ENCODE measurements at places on chromosomes 6 and 20.

DNA sequence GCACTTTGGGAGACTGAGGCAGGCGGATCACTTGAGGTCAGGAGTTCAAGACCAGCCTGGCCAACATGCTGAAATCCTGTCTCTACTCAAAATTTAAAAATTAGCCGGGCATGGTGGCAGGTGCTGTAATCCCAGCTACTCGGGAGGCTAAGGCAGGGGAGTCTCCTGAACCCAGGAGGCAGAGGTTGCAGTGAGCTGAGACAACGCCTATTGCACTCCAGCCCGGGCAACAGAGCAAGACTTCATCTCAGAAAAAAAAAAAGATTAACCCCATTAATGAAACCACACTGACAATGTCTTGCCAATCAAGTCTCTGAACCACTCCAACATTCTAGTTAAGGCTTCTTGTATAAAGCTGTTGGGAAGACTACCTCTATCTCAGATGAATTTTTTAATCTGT lies 4.0 kb downstream of the PREP start:
- DNase-seq = no peak

GRCh38 chr6:168042426-168043192 lies 36.4 kb downstream of the FRMD1 start:
- DNase-seq = no peak

DNA sequence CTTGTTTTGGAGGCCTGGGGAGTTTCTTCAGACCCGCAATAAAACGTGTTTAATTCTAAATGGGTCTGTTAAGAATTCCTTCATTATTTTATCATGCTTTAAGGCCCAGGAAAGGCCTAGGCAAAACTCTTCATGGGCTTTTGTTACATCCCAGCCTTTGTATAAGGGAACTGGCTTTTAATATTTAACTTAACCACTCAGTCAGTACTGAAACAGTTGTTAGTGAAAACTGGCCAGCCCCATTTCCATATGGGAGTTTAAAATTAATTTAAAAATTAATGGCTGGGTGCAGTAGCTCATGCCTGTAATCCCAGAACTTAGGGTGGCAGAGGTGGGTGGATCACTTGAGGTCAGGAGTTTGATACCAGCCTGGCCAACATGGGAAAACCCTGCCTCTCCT lies 213.2 kb upstream of the FKBP1C start:
- DNase-seq = no peak

DNA sequence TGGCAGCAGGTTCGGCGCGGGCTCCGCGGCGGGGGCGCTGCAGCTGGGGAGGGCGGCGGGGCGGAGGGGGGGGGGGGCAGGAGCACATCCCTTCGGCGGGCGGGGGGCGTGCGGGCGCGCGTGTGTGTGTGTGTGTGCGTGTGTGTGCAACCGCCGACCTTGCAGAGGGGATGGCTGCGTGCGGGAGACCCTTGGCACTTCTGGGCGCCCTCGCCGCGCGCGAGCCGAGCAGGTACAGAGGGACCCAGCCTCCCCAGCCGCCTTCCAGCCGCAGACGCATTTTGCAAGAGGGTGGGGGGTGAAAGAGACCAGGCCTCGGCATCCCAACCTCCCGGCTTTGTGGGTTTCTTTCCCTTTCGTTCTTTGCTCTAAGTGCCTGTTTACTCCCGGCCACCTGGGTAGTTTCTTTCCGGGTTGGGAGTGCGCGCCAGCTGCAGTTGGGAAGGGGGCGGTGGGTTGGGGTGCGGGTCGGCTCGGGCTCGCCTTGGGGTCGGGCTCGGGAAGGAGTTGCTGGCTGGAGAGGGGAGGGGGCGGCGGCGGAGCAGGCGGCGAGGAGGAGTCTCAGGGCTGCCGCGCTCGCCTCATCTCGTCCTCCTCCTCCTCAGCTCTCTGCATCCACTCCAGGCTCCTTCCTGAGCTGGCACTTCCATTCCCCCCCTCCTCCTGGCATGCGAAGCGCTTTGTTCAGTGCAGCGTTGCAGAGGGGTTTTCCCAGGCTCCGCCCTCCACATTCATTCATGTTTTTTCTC lies 620 bp downstream of the HIVEP1 start:
- peak; percentile 94 for DNase-seq

DNA sequence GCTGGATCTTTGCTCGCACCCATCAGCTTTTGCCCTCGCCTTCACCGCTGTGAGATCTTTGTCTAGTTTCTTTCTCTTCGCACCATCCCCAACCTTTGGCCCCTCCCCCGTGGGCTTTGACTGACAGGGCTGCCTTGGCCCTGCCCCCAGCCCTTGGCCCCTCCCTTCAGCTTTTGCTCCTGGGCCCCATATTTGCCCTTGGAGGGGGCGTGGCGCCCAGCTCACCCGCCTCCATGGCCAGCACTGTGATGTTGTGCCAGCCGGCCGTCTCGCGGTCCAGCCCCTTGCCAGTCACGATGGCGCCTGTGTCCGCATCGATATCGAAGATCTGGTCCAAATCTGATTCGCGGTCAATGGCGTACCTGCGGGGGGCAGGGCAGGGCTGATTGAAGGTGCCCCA lies 81.1 kb downstream of the CD40 start:
- DNase-seq = no peak

GRCh38 chr6:11043961-11044711 lies at the start of gene ELOVL2:
Gene ELOVL2 (minus strand): TSS chr6:11044305. CDS start chr6:11044230, 75 bp downstream.
- DNase-seq = peak; percentile 12

GRCh38 chr6:17156966-17157365 lies 55.1 kb downstream of the STMND1 start:
- no peak for DNase-seq

- DNase-seq = no peak
Observed at GRCh38 chr6:19934996-19935591, 97.9 kb downstream of the ID4 start.

DNA sequence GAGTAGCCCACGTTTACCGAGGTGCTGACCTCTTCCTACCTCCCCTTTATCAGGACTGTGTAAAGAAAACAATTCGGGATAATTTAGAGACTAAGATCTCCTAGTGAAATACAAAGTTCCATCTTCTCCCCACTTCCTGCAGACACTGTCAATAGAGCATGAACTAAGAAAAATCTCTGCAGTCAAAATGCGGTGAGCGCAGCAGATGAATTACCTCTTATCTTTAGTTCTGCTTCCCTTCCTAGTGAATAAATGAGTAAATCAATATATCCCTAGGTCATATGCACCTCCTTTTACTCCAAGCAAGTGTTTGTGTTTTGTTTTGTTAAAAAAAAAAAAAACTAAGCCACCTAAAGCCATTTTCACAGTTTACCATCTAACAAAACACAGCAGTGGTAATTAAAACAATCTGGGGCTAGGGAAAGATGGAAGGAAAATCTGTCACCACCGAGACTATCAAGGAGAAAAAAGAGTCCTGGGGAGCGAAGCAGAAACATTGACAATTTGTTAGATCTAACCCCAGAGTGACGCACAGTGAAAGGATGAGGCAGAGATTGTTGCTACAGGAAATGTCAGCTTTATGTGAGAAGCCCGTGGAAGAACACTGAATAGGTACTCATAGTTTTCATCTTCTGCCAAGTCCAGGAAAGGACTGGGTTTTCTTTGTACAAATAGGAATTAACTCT lies 159.4 kb upstream of the SPTLC3 start:
- DNase-seq = no peak

GRCh38 chr6:36147294-36147693 lies 17.0 kb downstream of the MAPK13 start:
- DNase-seq = no peak

- DNase-seq = peak; percentile 42
Observed at GRCh38 chr6:113365191-113365590, 492.0 kb upstream of the MARCKS start.

GRCh38 chr20:51631011-51631950 lies 88.8 kb upstream of the NFATC2 start:
- peak; percentile 99 for DNase-seq

GRCh38 chr6:169648617-169649016 lies 53.2 kb downstream of the WDR27 start:
- DNase-seq = no peak

GRCh38 chr6:138722425-138723371 lies 50.9 kb upstream of the CCDC28A start:
- DNase-seq = peak; percentile 70

DNA sequence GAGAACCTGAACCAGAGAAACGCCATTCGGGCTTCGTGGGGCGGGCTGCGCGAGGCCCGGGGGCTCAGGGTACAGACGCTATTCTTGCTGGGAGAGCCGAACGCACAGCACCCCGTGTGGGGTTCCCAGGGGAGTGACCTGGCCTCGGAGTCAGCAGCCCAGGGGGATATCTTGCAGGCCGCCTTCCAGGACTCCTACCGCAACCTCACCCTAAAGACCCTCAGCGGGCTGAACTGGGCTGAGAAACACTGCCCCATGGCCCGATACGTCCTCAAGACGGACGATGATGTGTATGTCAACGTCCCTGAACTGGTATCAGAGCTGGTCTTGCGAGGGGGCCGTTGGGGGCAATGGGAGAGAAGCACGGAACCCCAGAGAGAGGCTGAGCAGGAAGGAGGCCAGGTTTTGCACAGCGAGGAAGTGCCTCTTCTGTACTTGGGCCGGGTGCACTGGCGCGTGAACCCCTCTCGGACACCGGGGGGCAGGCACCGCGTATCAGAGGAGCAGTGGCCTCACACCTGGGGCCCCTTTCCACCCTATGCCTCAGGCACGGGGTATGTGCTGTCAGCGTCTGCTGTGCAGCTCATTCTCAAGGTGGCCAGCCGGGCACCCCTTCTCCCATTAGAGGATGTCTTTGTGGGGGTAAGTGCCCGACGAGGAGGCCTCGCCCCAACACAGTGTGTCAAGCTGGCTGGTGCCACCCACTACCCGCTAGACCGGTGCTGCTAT lies 904 bp downstream of the B3GALT4 start:
- no peak for DNase-seq

DNA sequence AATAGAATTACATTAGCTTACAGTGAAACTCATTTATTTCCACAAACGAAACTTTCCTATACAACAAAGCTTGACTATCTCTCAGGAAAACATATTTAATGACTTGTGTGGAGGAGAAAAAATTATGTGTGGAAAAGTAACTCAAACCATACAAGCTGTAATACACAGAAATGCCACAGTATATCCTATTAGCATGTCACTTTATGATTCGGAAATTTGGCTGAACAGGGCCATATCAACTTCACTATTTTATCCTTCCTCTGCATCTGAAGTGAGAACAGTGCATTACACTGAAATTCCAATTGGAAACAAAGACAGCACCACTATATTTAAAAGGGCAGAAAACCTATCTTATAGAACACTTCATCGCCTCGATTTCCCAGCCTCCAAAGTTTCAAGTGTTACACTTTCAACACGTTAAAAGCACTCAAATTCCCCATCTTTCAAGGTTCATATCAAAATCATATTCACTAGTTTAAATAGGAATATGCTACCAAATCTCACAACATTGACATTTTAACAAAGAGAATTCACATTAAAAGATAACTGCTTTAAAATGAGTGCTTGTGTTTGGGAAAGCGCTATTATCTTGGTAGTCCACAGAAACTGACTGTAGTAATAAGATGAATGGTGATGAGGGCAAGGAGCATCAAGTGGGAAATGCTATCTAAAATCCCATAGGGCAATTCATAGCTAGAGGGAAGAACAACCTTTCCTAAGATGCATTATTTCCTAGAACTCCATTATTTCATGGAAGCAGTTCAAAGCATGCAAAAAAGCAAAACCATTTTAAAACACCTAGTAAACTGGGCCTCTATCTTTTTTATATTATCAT lies 1.8 kb downstream of the REV3L start:
- peak; percentile 55 for DNase-seq

DNA sequence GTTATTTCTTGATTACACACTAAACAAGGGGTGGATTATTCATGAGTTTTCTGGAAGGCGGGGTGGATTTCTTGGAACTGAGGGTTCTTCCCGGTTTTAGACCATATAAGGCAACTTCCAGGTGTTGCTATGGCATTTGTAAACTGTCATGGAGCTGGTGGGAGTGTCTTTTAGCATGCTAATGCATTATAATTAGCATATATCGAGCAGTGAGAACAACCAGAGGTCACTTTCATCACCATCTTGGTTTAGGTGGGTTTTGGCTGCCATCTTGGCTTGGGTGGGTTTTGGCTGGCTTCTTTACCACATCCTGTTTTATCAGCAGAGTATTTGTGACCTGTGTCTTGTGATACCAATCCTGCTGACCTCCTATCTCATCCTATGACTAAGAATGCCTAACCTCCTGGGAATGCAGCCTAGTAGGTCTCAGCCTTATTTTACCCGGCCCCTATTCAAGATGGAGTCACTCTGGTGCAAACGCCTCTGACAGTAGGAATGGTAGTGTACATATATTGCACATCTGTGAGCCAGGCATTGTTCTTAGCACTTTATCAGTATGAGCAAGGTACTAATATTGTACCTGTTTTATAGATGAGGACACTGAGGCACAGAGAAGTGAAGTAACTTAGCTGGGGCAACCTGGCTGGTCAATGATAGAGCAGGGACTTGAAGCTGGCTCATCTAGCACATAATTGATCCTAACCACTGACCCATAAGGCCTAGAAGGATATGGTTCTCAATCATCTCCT lies 203.7 kb downstream of the NFATC2 start:
- peak; percentile 22 for DNase-seq

GRCh38 chr6:72739368-72739779 lies 117.5 kb downstream of the KCNQ5 start:
- no peak for DNase-seq

DNA sequence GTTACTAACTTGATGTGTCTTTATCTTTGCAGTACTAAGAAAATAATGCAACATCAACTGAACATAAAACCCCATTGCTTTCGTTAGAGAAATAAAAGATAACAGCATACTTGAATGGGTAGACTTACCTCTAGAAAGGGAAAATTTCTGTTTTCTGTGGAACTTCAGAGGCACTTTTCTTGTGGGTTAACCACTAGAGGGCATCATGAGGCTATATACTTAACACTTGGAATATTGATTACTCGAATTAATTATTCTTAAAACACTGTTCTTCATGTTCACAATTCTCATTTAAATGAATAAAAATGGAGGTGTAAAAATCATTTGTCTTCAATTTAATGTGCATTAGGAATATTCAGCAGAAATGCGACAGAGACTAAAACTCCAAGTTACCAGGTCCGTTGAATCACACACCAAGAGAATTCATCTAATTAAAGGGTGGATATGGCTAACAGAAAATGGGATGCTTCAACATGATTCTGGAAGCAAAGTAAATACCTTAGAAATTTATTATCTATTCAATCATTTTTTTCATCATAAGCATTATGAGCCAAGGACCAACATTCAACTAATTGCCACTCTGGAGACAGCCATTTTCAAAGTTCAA lies 330.8 kb upstream of the PREP start:
- DNase-seq = peak; percentile 73

- no peak for DNase-seq
Observed at GRCh38 chr20:24934101-24934661, 14.9 kb upstream of the CST7 start.

DNA sequence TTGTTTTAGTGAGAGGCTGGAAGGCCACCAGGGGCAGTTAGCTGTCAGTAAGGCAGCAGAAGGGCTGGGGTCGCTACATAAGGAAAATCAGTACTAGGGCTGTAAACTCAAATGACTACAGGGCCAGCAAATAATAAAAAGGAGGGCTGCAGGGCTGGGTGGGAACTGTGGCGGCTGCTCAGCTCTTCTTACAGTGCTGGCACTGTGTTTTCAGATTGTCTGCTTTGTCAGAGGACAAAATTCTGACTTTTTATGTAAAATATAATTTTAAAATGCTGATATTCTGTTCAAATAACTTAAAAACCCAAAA lies 23.2 kb downstream of the HLA-A start:
- DNase-seq = no peak

All from fibroblast of the aortic adventitia (primary cell).